ENCODE measurements at places on chromosomes 13 and 19. TPM values are rescaled to one million over a fixed set of nuclear protein-coding genes. Genes with fewer than 3 reads are reported as not detected.

The PRR36 gene
- 6.2 TPM for polyA plus RNA-seq

The ZNF844 gene
- polyA plus RNA-seq = 32.1 TPM

The POU4F1 gene
- 0.06 TPM for polyA plus RNA-seq

The ZIM2 gene
- polyA plus RNA-seq = 0.62 TPM

The ZNF701 gene
- 13.3 TPM for polyA plus RNA-seq

The ZNF296 gene
- polyA plus RNA-seq = 0.78 TPM

The ZNF320 gene
- 19.9 TPM for polyA plus RNA-seq

DNA sequence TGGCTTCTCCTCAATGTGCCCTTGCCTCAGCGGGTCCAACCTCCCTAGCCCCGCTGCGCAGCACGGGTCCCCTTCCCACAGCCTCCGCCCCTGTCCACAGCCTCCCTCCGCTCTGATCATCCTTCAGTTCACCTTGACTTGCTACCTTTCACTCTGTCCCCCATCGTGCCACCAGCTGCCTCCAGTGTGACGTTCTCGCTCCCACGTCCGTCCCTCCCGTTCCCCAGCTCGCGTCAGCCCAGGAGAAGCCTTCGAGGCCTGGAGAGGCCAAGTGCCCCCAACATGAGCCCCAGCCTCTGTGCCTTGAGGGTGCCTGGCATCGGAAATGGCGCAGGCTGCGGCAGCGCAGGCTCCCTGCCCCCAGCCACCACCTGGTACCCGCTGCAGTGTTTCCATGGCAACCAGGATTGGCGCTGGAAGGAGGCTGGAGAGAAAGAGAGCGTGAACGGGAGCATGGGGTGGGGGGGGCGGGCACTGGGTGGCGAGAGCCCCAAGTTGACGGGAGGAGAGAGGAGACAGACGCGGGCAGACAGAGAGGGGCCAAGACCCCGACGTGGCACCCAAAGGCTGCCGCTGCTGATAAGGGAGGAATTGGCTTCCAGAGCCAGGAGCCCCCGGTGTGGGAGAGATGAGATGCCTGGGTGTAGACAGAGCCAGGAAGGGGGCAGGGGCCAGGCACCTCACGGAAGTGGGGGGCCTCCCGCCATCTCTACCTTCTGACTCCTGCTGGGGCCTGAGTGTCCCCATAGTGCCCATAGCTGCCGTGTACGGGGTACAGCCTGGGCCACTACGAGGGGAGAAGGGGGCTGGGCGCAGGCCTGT is 844 bp upstream of the ASPDH start:
- DNase-seq = no peak

GRCh38 chr13:44972956-44973581 is 16.2 kb downstream of the NUFIP1 start:
- DNase-seq = no peak

DNA sequence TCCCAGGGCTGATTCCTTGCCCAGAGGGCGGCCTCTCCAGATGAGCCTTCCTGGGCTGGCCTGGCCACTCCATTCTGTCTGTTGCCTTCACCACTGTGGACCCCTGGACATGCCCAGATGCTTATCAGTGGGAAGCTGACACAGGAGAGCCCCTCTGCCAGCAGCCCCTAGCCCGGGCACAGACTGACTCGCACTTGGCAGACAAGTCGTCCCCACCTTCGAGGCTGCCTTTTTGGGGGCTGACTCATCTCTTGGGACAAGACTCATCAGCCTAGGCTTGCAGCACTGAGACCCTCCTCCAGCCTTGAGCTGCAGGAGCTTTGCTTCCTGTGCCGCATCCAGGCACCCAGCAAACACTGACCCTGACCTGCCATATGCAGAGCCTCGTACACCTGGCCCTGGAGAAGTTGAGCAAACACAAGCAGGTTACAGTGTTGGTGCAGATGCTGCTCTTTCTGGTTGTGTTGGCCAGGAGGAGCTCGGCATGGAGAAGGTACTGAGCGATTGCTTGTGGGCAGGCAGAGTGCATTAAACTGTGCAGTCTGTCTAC is 8.1 kb downstream of the CHST8 start:
- no peak for DNase-seq

DNA sequence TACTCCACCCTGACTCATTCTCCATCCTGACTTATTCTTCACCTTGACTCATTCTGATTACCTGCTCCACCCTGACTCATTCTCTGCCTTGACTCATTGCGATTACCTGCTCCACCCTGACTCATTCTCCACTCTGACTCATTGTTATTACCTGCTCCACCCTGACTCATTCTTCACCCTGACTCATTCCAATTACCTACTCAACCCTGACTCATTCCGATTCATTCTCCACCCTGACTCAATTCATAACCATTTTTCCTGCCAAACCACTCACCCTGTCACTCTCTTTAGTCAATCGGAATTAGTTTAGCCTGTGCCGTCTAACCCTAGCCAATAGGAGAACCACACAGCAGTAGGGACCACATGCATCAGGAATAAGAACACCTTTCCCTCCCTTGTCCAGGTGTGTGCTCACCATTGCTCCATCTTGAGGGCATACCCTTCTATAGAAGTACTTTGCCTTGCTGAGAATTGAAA is 1227.4 kb upstream of the PCDH20 start:
- DNase-seq = no peak

- no peak for DNase-seq
These were observed 19.9 kb upstream of the GGACT start for GRCh38 chr13:100608489-100608888.

GRCh38 chr13:100941377-100942368 is 267.1 kb upstream of the TMTC4 start:
- no peak for DNase-seq

DNA sequence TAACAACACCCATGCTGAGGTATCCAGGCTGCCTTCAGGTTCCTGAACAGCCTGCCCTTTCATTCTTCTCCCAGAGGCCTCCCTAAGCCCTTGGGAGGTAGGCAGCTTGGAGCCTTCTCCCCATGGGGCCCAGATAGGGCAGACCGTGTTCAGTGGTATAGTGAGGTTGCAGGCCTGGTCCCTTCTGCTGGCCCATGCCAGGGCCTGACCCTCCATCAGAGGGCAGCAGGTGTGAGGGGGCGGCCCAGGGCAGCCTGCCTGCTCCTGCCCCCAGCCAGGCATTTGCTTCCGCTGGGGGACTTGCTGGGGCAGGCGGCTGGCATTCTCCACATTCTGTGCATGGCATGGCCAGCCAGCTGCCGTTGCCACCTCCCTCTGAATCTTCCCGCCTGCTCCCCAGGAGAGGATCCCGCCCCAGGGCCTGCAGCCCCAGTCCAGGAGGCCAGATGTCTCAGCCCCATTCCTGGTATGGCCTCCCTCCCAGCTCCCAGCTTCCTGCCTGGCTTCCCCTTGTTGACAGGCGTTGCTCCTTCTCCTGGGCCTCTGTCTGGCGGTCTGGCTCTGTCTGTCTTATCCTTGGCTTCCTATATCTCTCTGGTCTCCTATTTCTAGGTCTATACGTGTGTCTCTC is 8.9 kb downstream of the CIC start:
- no peak for DNase-seq

DNA sequence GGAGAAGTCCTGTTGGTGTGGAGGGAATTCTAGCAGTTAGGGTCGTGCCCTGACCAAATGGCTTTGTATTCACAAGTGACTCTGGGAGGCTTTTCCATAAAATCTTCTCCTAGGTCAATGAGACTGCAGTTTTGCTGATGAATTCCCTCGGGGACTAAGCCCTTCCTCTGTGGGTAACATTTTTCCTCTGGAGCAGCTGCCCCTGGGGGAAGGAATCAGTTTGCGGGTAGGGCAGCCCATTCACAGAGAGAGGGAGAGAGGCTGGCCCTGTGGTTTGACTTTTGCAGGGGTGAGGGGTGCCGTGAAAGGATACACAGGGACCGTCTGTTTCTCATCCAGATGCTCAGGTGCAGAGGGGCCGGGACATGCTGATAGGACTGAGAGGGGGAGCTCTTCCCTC is 67.3 kb downstream of the ERICH6B start:
- no peak for DNase-seq

DNA sequence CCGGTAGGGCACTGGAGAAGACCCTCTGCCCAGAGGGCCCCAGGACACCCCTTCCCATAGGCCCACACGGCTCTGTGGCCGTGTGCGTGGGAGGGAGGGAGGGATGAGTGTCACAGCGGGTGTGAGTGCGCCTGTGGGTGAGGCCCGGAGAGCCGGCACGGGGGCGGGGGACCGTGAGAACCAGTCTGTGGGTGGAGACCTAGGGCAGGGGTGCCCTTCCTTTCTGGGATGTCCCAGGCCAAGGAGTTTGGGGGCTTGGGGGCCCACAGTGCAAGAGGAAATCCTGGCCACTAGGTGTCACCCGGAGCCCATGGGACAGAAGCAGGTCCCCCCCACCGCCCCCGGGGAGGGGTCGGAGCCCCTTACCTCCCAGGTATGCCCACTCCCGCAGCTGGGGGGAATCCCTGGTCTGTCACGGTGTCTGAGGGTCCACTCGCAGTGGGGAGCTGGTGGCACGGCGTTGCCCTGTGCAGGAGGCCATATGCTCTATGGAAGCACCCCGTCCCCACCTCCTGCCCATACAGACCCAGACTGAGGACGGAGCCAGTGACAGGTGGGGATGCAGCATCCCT is 16.0 kb upstream of the SLC7A10 start:
- DNase-seq = no peak

DNA sequence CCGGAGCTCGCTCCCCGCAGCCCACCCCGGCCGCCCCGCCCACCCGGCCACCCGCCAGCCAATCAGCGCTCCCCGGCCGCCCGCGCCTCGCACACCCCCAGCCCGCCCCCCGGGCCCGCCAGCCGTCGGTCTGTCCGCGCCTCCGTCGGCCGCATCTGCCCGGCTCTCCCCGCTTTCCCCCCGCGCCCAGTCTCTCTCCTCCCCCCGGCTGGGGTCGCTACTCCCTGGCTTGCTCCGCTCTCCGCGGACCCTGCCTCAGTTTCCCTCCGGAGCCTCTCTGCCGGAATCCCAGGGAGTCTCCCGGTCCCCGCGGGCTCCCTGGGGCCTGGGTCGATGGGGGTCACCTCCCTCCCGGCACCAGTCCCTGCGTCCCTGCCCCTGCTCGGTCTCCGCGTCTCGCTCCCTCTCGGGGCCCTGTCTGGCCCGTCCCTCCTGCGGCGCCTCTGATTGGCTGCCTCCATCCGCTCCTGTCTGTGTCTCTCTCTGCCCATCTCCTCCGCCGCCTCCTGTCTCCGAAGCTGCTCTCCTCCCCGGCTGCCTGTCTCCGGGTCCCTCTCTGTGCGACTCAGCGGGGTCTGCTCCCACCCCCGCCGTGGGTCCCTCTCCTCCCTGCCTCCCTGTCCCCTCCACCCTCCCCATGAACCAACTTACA is 484 bp downstream of the IL11 start:
- DNase-seq = no peak

DNA sequence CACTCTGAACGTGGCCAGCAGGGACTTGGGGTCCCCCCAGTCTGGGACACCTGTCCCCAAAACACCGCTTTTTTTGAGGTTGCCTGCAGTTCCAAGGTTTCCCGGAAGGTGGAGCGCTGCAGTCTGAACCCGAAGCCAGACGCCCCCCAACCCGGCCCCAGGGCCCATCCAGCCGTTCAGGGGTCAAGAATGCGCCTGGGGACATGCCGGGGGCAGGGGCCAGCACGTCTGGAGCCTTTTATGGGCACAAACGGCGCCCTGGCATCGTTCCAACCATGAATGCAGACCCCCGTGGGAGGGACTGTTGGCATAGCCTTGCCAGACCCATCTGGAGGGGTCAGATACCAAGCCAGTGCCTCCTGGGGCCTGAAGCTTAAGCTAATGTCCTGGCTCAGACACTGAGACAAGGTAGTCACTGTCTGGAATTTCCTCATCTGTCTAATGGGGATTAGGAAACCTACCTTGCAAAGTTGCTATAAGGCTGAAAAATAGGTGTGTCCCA is 6.9 kb downstream of the S1PR5 start:
- no peak for DNase-seq

DNA sequence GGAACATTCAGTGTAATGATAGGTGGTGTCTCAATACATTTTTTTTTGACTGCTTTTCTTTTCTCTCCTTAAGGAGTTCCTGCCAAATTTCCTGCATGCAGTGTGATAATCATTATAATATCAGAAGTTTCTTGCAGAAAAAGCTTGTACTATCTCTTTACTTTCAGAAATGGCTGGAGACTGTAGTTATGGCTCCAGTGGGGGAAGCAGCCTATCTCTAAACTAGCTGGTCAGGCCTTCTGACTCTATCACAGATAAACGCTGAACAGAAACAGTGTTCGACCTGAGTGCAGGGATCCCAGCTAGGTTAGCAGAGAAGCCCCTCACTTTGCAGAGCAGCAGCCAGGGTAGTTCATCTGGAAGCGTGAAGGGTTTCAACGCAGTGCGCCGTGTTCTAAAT is 1.9 kb downstream of the CCNE1 start:
- DNase-seq = no peak

DNA sequence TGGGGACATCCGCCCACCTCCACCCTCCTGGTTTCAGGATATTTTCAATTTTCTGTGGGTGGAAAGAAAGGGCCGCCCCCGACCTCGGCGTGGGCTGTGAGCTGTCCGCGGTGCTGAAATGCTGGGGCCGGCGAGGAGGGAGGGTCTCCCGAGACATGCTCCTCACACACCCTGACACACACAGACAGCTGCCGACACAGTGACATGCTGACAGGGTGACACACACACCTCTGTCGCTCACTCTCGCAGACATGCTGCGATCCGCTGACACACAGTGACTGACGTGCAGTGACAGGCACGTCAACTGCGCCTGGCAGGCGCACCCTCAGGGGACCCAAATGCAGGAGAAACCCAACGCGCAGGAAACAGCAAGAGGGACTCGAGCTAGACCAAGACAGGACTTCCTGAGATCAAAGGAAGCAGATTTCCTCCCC is 25.1 kb upstream of the MEIS3 start:
- DNase-seq = no peak

DNA sequence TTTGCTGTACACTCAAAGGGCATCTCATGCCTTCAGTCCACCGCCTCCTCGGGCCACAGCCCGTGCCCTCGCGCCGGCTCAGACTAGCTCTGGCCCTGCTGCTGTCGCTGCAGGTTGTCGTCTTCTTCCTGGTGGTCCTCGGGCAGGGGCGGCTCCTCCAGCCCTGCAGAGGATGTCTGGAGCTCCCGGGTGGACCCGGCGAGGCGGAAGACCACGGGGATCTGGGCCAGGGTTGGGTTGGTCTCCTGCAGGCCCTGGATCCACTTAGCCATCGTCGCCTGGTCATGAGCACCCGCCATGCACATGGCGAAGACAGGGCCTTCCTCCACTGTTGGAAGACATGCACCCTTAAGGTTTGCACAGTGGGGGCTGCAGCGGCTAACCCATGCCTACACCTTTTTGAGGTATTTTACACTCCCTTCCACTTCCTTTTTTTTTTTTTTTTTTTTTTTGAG is 489 bp upstream of the ZNF653 start:
- no peak for DNase-seq

- no peak for DNase-seq
These were observed 97.3 kb downstream of the AKAP11 start for GRCh38 chr13:42369071-42369797.
